ENCODE measurements at places on chromosomes 2 and 18. TPM values are rescaled to one million over a fixed set of nuclear protein-coding genes. Genes with fewer than 3 reads are reported as not detected.

FAM110C gene
- not detected for total RNA-seq

C2orf66 gene
- not detected for total RNA-seq

EMX1 gene
- total RNA-seq = not detected

PSD4 gene
- 0.16 TPM for total RNA-seq

HK2 gene
- total RNA-seq = 36.5 TPM

FEV gene
- not detected for total RNA-seq

RGPD4 gene
- total RNA-seq = not detected

EVX2 gene
- not detected for total RNA-seq

RAB12 gene
- total RNA-seq = 46.7 TPM

RGPD5 gene
- total RNA-seq = 9.2 TPM

PRSS56 gene
- total RNA-seq = not detected

MYOM1 gene
- total RNA-seq = under 0.01 TPM

PLGLB2 gene
- total RNA-seq = not detected

PLEKHH2 gene
- total RNA-seq = 1.8 TPM

EPAS1 gene
- total RNA-seq = 341 TPM

STPG4 gene
- total RNA-seq = not detected

EMILIN1 gene
- 388 TPM for total RNA-seq

LYPD6B gene
- total RNA-seq = not detected

COL3A1 gene
- 10,579 TPM for total RNA-seq

FBXO41 gene
- total RNA-seq = 1.8 TPM

LHCGR gene
- total RNA-seq = not detected

TRIM43 gene
- not detected for total RNA-seq

SCYGR8 gene
- not detected for total RNA-seq

IL36G gene
- total RNA-seq = not detected

SERPINB10 gene
- total RNA-seq = not detected

TP53I3 gene
- total RNA-seq = 39.7 TPM

TBR1 gene
- not detected for total RNA-seq

NEUROD1 gene
- total RNA-seq = not detected

USP34 gene
- total RNA-seq = 45.7 TPM

MBP gene
- total RNA-seq = 15.7 TPM

PJVK gene
- total RNA-seq = 6.5 TPM

XIRP2 gene
- 0.18 TPM for total RNA-seq

ZNF513 gene
- 6.2 TPM for total RNA-seq
